HFFc6 (cell line): ENCODE measurements at places on chromosomes 1 and 21. TPM values are rescaled to one million over a fixed set of nuclear protein-coding genes. Genes with fewer than 3 reads are reported as not detected.

GRCh38 chr1:178037510-178038253 lies 56.2 kb upstream of the RASAL2 start:
- peak overlapping the region; percentile 67 for H3K4me3 ChIP-seq
- H3K4me1 ChIP-seq = no peaks in the 10 kb centered on the region
- peak; percentile 24 for DNase-seq
- no peaks in the 10 kb centered on the region for H3K36me3 ChIP-seq
- peak overlapping the region; percentile 36; the same call in 1 of the 2 replicates for H3K27ac ChIP-seq

- no peak overlapping the region for H3K4me3 ChIP-seq
- no peak overlapping the region for H3K27ac ChIP-seq
These were observed 75.2 kb downstream of the NTPCR start for GRCh38 chr1:233025567-233025966.

DNA sequence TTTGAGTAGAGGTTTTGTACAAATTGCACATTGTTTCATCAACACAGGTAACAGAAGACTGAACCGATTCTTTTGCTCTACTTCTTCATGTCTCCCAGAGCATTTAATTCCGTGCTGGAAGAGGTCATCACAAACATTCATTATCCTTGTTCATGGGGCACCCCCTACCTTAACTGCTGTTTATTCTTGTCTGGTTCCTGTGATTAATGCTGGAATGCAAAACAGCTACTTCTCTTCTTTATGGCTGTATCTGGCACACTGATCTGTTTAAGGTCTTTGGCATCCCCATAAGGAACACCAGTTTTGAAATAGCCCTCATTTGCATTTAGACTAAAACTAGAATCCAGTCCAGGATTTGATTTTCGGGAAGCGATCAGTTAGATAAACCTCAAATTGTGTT lies 42.2 kb downstream of the NTNG1 start:
- H3K4me1 ChIP-seq = peaks cover 12% of the 10 kb centered on the region; the same call in 1 of the 2 replicates
- no peaks in the 10 kb centered on the region for H3K36me3 ChIP-seq
- H3K27me3 ChIP-seq = no peaks in the 10 kb centered on the region
- H3K27ac ChIP-seq = no peak overlapping the region
- no peak overlapping the region for H3K4me3 ChIP-seq

DNA sequence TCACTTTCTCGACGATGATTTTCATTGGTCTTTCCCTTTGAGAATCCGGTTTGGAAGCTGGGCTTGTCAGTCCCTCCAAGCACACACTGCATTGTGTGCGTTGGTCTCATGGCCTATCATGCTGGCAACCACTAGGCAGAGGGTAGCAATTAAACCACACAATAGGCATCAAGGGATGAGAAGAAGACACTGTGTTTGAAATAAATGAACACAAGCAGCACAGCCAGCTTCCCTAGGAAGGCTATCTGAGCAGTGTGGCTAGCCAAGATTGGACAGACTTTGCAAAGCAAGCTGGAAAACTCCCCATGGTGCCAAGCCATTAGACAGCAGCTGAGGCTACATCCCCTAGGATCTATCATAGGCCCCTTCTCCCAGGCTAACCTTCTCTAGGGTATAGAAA lies 288.7 kb downstream of the NUF2 start:
- H3K36me3 ChIP-seq = no peaks in the 10 kb centered on the region
- DNase-seq = no peak
- no peaks in the 10 kb centered on the region for H3K4me1 ChIP-seq

BOLA1 gene
- total RNA-seq = 6.8 and 8.7 TPM in 2 replicates

HSD3B1 gene
- total RNA-seq = not detected in 3 replicates

ASCL5 gene
- total RNA-seq = not detected in 3 replicates

ELF3 gene
- total RNA-seq = 0.09 TPM in 1 of 3 replicates, not detected in the others

DNA sequence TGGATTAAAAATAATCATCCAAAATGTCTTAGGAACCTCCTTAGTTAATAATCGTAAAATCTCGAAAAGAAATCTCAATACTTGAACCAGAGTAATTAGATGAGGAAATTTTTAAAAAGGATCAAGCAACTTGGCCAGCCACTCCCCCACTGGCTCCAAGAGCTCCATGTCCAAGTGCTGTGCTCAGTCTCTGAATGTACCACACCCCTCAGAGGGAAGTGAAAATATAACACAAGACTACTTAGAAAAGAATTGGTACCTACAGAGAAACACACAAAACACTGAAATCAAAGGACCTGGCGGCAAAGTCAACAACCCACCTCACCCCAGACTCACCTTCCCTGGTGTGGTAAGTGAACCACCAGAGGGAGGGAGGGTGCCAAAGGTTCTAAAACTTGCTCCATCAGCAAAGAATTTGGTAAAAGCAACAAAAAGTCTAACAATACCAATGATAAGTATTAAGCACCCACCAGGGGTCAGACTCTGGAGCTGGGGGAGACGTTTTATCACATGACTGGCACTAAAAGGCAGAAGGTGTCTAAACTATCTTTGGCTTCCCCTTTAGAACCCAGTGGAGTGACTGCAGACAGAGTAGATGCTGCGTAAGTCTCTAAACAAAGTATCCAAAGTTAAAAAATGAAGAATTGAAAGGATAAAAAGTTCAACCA lies 14.0 kb downstream of the LBR start:
- H3K4me3 ChIP-seq = no peak overlapping the region
- no peak overlapping the region for H3K27ac ChIP-seq
- no peak for DNase-seq

C1orf185 gene
- total RNA-seq = not detected in 3 replicates

GRCh38 chr21:27104846-27105431 lies 138.1 kb upstream of the ADAMTS5 start:
- peaks cover 27% of the 10 kb centered on the region for H3K4me1 ChIP-seq
- no peak overlapping the region for H3K27ac ChIP-seq
- H3K4me3 ChIP-seq = no peak overlapping the region
- H3K27me3 ChIP-seq = peaks cover 2% of the 10 kb centered on the region

DNA sequence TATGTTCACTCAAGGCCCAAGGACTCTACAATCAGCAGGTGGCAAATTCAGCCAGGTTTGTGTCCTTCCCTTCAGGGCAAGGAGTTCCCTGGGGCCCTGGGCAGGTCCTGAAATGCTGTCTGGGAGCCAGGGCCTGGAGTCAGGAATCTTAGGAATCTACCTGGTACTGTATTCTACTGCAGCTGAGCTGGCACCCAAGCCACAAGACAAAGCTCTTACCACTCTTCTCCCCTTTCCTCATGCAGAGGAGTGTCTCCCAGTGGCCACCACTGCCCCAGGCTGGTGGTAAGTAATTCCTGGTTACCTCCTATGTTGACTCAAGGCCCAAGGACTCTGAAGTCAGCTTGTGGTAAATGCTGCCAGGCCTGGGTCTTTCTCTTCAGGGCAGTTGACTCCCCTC lies 153.4 kb downstream of the NRIP1 start:
- no peaks in the 10 kb centered on the region for H3K27me3 ChIP-seq
- H3K4me3 ChIP-seq = no peak overlapping the region
- no peak overlapping the region for H3K27ac ChIP-seq
- H3K36me3 ChIP-seq = 0 out of 2 replicates have a peak, but pooled peaks cover 6% of the 10 kb centered on the region
- DNase-seq = no peak

GRCh38 chr1:239765163-239765562 lies 326.5 kb upstream of the FMN2 start:
- no peaks in the 10 kb centered on the region for H3K36me3 ChIP-seq
- no peak overlapping the region for H3K4me3 ChIP-seq
- H3K27me3 ChIP-seq = no peaks in the 10 kb centered on the region

DNA sequence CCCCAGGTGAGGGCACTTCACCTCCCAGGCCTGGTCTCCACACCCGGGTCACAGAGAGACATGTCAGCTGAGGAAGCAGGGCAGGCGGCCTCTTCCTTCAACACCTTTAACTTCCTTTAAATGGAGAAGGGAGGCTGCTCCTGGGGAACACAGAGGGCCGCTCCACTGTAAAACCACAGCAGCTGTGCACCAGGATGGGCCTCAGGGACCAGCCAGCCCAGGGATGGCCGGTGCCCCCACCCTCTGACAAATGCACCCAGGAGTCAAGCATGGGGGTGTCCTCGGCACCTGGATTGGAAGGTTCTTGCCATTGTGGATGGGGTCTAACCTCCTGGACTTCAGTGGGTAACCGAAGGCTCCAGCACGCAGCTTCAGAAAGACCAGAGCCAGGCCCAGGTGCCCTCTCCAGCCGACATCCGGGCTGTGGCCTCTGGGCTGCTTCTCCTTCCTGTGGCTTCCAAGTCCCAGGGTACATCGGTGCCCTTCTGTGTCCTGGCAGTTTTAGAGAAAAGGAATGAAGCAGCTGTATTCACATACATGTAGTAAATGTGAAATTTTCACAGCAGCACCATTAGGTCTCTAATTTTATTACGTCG lies 121.7 kb upstream of the COL6A1 start:
- H3K4me1 ChIP-seq = peaks cover 28% of the 10 kb centered on the region
- H3K4me3 ChIP-seq = no peak overlapping the region
- no peak overlapping the region for H3K27ac ChIP-seq
- peaks cover 4% of the 10 kb centered on the region; the same call in 1 of the 2 replicates for H3K27me3 ChIP-seq
- H3K36me3 ChIP-seq = peaks cover 4% of the 10 kb centered on the region; the same call in 1 of the 2 replicates
- no peak for DNase-seq

DNA sequence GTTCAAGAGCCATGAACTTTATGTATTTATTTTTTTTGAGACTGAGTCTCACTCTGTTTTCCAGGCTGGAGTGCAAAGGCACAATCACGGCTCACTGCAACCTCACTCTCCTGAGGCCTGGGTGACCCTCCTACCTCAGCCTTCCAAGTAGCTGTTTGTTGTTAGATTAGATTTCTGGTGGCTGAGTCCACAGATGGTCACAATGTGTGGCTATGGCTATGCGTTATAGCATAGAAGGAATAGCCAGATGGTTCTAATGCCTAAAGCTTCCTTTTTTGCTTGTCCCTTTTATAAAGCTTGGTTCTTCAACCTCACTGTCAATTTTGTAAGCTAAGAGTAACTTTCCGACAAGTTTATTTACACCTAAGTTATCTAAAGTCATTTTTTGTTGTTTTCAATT lies 62.3 kb upstream of the FMN2 start:
- H3K4me1 ChIP-seq = peaks cover 68% of the 10 kb centered on the region
- no peaks in the 10 kb centered on the region for H3K27me3 ChIP-seq
- peaks cover 5% of the 10 kb centered on the region; the same call in 1 of the 2 replicates for H3K36me3 ChIP-seq
- H3K27ac ChIP-seq = peak overlapping the region; percentile 82
- peak overlapping the region; percentile 77 for H3K4me3 ChIP-seq

DNA sequence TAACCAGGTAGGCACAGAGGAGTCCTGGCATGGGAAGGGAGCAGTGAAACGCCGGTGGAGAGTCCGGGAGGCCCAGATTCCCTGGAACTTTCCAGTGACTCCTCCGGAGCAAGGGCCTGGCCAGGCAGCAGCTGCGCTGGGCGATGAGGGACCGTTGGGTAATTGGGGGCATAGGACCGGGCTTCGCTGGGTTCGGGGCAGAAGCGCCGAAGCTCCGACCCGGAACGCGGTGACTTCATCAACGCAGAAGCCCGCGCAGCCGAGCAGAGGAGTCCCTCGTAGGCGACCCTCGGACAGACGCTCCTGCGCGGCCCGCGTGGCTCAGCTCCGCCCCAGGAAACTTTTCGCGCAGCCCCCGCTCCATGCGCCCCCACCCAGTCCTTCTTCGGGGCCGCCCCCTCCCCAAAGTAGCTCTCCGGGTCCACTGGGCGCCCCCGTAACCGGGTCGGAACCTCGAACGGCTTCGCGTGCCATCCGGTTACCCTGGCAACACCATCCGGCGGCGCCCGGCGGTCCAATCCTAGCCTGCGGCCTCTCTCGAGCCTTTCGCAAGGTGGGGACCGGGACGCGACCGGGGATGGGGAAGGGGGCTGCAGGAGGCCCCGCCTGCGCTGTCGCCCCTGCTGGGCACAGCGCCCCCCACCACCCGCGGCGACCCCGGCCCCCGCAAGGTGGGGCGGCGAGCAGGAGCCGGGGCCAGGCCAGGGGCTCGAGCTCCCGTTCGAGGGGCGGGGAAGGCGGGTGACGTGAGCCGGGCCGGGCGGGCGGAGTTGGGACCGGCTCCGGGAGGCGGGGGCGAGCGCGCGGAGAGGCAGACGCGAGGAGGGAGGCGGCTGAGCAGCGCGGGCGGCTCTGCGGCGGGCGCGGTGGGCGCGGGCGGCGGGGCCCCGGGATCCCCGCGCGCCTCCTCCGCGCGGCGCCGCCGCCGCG lies at the start of gene AJAP1:
AJAP1 (plus strand) TSS at position 814 of the 930 bp plus-strand sequence. CDS start 817 bp downstream, outside the sequence.
- H3K27me3 ChIP-seq = peaks cover 11% of the 10 kb centered on the region
- H3K36me3 ChIP-seq = no peaks in the 10 kb centered on the region
- H3K4me3 ChIP-seq = no peak within 1 kb of the TSS
- no peak for DNase-seq
- H3K4me1 ChIP-seq = no peaks in the 10 kb centered on the region
- H3K27ac ChIP-seq = no peak within 1 kb of the TSS

- H3K36me3 ChIP-seq = no peaks in the 10 kb centered on the region
- no peak overlapping the region for H3K27ac ChIP-seq
- H3K4me3 ChIP-seq = peak overlapping the region; percentile 62
- peaks cover 6% of the 10 kb centered on the region; the same call in 1 of the 2 replicates for H3K4me1 ChIP-seq
- no peaks in the 10 kb centered on the region for H3K27me3 ChIP-seq
- peak; percentile 84 for DNase-seq
These were observed 242.7 kb upstream of the JUN start for GRCh38 chr1:59026472-59026948.

HTR6 gene
- not detected in 3 replicates for total RNA-seq

DNA sequence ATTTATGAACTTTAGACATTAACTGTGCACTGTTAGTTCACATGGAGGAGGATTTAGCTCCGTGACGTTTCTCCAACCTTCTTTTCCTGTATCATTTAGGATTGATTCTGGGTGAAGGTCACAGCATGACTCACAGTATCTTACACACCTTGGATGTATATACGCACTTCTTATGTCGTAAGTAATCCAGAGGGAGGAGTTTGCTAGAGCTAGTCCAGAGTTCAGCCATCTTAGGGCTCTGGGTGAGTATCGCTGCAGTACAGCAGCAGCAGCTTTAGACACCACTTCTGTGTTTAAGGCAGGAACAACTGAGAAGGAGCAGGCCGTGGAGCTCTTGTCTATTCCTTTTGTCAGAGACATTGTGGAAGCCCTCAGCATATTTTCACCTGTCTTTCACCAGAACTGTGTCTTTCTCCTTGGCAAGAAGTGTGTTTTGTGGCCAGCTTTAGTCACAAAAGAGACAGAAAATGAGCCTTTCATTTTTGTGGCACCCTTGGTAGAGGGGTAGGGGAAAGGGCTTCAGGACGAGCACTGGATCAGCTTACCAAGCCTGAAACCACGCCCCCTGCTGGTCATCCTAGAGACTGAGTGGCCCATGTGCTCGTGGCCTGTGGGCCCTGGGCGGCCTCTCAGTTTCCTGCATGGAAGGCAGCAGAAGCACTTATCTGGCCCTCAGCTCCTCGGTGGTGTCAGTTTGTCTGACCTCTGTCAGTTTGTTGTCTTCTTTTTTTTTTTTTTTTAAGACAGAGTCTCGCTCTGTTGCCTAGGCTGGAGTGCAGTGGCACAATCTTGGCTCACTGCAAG lies 64.0 kb downstream of the ADARB1 start:
- DNase-seq = peak; percentile 26
- no peak overlapping the region for H3K4me3 ChIP-seq

GRCh38 chr1:95496773-95497172 lies 262.8 kb downstream of the RWDD3 start:
- no peak overlapping the region for H3K27ac ChIP-seq
- no peak overlapping the region for H3K4me3 ChIP-seq
- no peaks in the 10 kb centered on the region for H3K36me3 ChIP-seq
- no peak for DNase-seq
- H3K27me3 ChIP-seq = no peaks in the 10 kb centered on the region

PTPRC gene
- 0.27 to 0.86 TPM (median 0.41 TPM) in 3 replicates for total RNA-seq
